Stimulated activated CD4-positive, alpha-beta T cell treated with anti-CD3 and anti-CD28 coated beads, Interleukin-1b, Interleukin-23, amount 100 ng/mL, for 48 hours (primary cell): ENCODE measurements at places on chromosomes 6 and 20.

DNA sequence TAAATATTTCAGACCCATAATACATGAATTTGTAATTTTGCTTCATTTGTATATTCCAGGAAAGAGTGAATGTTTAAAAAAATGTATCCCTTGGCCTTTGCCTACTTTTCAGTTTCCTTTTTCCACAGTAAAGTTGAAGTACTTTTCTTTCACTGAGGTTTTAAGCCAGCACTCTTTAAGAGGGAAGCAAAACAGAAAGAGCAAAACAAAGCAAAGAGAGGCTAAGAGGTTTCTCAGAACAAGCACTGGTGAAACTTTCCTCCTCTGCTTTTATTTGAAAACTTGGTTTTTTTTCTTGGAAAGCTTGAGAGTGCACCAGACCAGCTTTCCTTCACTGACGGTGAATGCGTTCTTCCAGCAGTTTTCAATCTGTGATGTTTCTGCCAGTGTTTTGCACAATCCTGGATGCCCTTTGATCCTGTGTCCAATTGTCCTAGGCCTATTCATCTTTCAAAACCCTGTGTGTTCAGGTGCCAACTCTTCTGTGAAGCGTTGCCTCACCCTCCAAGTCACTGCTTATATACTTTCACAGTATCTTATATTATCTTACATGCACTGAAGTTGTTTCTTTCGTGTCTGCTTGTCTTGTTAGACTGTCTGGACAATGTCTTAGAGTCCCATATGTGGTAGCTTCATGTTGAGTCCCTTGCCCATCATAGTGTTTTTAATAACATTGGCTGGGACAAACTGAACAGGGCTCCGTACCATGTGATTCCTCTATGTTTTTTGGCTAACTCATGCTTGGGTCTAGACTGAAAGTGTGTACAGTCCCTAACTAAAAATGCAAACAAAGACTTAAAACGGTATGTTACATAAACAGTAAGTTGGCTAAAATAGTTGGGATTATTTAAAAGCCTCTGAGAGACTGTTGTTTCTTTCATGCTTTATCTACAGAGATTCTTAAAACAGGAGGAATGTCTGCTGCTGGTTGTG is 1.9 kb downstream of the RNF217 start:
- no peak for DNase-seq

DNA sequence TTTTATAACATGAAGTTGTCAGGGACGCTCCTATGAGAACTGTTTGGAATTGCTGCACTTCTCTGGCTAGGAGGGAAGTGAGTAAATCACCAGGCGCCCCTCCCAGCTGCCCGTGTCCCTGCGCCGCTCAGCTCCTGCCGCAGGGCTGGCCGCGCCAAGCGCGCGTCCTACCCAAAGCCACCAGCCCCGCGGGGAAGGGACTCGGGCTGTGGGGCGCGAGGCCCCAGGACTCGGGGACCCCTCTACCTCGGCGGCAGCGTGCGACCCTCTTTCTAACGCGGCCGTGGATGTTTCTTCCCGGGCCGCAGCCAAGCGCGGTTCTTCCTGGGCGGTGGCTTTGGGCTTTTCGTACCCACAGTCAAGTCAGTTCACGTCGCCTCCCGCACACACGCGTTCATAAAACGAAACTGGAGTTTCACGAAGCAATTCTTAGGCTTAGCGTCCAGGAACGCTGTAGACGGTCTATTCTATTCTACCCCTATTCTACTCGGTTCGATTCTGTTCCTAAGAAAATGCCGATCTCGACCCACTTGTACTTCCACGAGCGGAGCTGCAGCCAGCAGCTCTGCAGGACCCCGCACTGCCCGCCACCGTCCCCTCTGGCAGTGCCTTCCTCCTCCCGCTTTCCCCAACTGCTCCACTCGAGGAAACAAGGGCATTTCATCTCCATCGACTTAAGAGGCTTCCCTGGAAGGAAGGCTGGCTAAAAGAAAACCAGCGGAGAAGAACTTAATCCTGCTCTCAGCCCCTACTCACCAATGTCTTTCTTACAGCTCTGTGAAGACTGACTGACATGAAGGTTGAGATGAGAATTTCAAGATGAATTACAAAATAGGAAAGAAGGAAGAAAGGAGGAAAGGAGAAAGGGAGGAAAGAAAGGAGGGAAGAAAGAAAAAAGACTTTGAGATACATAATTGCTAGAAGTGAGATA is 15.4 kb downstream of the FOXC1 start:
- no peak for DNase-seq

DNA sequence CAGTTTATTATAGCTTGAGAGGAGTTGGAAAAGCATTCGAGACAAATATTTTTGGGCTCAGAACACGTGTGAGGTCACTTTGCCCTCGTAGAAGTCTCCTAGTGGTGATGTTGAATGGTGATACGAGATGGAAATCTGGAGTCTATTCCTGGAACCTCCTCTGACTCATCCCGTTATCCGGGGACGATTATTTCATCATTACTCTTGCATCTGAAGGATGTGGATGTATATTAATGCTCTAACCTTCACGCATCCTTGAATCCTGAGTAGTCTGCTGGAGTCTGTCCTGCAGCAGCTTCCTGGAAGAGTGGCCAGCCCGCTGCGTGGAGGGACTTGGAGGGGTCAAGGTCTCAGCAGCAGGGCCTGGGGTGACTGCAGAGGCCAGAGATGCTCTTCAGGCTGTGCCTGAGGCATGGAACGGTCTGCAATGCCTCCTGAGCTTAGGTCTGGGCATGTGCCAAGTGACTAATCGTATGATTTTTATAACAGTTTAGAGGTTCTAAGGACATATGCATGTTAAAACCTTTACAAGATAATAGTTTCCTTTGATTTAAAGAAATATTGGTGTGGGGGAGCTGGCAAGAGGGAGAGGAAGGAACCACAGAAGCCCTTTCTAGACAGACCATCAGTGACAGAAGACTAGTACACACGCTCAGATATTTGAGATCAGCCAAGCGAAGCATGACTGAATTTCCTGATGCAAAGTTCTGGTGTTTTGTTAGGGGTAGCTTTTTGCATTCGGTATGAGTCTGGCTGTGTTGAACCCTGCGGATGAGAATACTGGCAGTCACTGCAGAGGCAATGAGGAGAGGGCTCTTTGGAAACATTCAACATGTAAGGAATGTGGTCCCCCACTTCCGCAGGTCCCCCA is 400.2 kb downstream of the QKI start:
- DNase-seq, result no peak

- no peak for DNase-seq
Observed at GRCh38 chr6:25316626-25317025, 37.5 kb downstream of the CARMIL1 start.

DNA sequence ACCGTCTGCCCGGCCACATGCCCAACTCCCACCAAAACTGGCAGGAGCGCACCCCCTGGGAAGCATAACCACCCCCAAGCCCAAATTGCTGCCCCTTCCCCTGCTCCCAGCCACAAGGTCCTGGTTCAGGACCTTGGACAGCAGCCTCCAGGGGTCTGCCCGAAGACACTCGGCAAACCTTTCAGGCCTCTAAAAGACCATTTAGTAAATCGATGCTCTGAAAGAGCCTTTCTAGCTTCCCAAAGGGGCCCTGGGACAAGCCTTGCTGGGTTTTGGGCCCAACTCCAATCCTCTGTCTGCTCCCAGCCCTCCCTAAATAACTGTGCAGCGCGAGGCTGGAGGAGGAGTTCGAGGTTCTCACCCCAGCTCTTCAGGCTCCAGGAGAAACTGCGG is 30.5 kb downstream of the GRM4 start:
- no peak for DNase-seq

- DNase-seq, result no peak
Observed at GRCh38 chr6:129416337-129416990, 293.5 kb downstream of the ARHGAP18 start.
